ENCODE measurements at places on chromosomes 7 and 10.

DNA sequence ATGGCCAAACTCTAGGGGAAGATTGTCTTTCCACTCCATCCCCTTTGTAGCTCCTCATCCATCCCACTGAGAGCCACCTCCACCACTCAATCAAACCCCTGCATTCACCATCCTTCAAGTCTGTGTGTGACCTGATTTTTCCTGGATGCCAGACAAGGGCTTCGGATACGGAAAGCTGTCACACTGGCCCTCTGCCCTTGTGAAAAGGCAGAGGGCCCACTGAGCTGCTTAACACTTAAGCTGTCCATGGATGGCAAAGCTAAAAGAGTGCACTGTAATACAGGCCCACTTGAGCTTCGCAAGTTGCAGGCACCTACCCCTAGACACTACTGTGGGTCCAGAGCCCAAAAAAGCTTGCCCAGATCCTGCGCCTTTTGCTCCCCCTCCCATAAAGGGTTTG is 237.2 kb downstream of the MAGI2 start:
- no peak for DNase-seq

DNA sequence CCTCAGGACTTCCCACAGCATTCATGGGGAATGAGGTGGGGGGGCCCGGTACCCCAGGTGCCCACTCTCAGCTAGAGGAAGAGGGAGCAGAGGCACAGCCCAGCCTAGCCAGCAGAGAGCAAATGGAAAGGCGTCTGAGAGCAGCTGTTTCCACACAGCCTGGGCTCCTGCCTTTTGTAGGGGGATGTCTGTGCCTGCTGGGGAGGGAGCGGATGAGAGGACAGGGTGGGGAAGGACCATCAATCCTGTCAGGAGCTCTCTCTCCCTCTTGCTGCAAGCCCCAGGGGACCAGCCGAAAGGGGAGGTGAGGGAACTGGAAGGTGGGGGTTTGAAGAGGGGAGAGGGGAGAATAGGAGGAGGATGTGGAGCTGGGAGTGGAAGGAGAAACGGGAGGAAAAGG is at the start of gene PKD2L1:
PKD2L1 (minus strand) TSS at position 150 of the 400 bp plus-strand sequence; CDS start at position 25, 125 bp downstream.
- DNase-seq, result no peak

DNA sequence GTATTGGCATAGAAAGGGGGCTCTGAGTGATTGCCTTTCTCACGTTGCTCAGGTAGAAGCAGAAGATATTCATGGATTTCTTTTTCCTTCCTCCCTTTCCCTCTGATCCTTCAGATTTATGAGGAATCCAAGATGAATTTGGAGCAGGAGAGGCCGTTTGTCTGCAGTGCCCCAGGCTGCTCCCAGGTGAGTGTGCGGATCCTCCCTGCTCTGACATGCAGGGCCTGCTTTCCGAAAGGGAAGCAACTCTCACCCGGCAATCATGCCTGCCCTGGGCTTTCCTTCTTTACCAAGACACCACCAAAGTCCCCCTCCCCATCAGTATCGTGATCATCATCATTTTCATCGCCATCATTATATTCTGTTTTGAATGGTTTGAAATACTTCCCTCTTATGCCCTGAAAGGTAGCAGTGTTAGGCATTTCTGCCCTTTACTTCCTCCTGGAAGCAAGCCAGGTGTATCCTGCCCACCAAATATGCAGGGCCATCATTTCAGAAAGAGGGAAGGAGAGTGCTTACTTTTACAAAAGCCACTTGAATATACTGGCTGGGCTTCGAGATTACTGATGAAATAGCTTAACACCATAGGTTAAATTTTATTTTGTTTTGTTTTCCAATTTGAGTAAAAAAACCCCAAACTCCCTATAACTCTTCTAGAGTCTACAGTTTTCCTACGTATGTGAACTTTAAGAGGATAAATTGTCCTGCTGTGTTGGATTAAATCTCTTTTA is 75.9 kb downstream of the CREB5 start:
- DNase-seq, result no peak

DNA sequence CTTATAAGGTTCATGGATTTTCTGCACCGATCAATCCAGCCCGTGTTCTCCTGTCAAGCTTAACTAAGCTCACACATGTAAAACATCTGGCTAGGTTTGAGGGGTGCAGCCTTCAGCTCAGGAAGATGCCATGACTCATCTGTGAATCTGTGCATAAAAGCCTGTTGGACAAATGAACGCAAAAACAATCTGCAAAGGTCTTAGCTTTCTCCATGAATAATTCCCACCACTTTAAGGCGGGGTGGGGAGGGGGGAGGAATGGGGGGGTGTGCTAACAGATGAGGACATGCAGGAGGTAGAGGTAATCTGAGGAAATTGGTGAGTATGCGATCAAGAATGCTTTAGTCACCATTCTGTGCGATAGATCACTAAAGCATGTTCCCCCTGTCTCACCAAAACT is 4.8 kb downstream of the DOCK4 start:
- DNase-seq, result no peak

GRCh38 chr7:135728136-135728669 is at the start of gene SLC13A4:
Gene SLC13A4 (minus strand): TSS chr7:135728186. CDS start chr7:135727496, 690 bp downstream.
- no peak for DNase-seq
